ENCODE measurements at places on chromosomes 5 and 9.
A peak's percentile ranks its signal among the peaks of the same experiment; 100 is the strongest.

DNA sequence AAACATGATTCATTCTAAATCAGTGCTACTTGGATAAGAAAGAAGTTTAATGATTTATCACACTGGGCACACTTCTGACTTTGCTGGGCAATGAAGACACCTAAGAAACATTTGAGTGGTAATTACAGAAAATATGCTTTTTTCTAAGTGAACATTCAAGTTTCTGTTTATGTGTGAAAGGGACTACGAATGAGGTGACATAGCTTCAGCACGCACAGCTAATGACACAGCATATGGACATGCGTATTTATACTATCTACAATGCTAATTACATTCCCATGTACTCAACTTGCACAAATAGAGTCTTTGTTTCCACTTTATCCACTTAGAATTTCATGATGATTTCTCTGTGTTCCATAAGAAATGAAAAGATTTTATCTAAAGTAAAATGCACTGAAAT lies 40.6 kb downstream of the FREM1 start:
- no peak for DNase-seq

DNA sequence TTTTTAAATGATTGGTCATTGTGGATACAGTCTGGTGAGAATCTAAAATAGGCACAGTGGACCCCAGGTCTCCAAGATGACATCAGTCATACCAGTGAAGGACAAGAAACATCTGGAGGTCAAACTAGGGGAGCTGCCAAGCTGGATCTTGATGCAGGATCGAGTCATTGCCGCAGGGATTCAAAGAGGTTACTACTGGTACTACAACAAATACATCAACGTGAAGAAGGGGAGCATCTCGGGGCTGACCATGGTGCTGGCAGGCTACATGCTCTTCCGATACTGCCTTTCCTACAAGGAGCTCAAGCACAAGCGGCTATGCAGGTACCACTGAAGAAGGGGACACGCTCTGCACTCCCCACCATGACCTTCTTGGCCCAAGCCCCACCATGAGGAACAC lies 20.9 kb downstream of the FOXB2 start:
- no peak for DNase-seq

- DNase-seq = no peak
Observed at GRCh38 chr9:27377147-27377807, 80.3 kb upstream of the EQTN start.

DNA sequence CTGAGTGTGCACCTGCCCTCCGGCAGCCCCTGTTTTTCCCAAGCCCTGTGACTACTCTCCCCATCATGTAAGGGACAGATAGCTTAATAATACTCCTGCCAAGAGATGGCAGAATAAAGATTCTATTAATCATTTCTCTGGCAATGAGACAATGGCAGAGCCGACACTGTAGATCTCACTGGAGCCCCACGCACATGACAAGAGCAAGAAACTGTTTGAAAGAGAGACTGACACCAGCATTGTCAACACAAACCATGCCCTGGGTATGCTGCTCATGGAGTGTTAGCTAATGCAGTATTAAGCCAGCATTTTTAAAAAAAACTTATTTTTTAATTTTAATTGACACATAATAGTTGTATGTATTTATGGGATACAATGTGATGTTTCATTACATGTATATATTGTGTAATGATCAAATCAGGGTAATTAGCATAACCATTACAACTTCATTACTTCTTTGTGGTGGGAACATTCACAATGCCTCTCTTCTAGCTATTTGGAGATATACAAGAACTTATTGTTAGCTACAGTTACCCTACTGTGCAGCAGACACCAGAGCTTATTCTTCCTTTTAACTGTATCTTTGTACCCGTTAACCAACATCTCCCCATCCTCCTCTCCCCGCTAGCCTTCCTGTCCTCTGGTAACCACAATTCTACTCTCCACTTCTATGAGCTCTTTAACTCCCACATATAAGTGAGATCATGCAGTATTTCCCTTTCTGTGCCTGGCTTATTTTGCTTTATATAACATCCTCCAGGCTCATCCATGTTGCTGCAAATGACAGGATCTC lies 31.5 kb upstream of the SEMA4D start:
- no peak for DNase-seq

- no peak for DNase-seq
Observed at GRCh38 chr9:109497226-109498153, 617 bp downstream of the PTPN3 start.

GRCh38 chr5:38200872-38201557 lies 57.3 kb upstream of the EGFLAM start:
- no peak for DNase-seq

GRCh38 chr5:13316176-13316575 lies 628.3 kb downstream of the DNAH5 start:
- DNase-seq = no peak

GRCh38 chr5:14946815-14947620 lies 75.4 kb upstream of the ANKH start:
- DNase-seq = no peak

GRCh38 chr5:66969963-66970362 lies 226.6 kb downstream of the CD180 start:
- no peak for DNase-seq

- DNase-seq = no peak
Observed at GRCh38 chr5:52950686-52951085, 38.5 kb upstream of the ITGA2 start.

- DNase-seq = no peak
Observed at GRCh38 chr5:94903726-94904125, 285.3 kb downstream of the SLF1 start.

DNA sequence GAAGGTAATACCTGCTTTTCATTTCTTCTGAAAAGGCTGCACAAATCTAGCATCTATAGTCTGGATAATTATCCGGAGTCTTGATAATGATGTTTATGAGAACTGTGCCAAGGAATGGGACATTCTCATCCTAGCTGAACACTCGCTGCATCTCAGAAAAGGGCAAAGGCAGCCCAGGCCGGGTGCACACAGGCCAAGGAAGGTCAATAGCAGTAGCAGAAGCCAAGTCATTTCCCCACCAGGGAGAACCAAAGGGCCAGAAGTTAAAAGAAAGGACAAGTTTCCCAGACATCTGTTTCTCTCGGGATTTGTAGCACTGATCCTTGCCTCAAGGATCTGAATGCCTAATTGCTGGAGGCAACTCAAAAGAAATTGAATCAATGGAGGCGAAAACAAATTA lies 66.1 kb upstream of the ANKRD55 start:
- DNase-seq = no peak

GRCh38 chr9:125757834-125758233 lies 10.7 kb downstream of the PBX3 start:
- no peak for DNase-seq

DNA sequence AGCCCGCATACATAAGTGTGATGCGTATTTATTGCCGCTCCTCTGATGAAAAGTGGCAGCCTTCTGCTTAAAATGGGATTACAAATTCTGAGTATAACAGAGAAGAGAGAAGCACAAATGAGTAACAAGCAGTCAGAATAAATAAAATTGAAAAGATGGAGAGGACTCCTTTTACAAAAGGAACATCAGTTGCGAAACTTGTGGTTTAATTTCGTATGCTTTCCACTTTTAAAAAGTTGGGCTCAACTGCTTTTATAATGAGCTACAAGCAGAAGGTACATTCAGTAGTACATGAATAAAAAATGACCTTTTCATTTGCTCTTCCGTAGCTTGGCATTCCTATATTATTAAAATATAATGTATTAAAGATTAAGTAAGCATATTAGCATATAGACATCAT lies 320.0 kb downstream of the FBXL17 start:
- DNase-seq = no peak

DNA sequence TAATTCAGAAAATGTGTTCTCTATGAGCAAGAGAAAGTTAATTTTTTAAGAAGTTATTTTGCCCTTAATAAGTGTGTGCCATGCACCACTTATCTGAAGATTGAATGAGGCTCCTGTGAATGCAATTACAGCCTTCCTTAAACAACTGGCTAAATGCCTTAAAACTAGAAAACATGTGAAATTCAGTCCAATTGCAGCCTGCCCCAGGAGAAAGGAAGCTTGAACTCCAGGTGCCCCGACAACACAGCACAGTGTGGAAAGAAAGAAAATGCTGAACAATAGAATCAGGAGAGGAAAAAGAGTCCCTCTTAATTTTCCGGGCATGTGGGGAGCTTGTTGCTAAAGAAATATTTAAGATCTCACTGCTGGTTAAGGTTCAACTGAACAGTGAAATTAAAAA lies 8.8 kb downstream of the LHFPL2 start:
- no peak for DNase-seq

- no peak for DNase-seq
Observed at GRCh38 chr5:161380486-161380885, 166.0 kb downstream of the GABRB2 start.

DNA sequence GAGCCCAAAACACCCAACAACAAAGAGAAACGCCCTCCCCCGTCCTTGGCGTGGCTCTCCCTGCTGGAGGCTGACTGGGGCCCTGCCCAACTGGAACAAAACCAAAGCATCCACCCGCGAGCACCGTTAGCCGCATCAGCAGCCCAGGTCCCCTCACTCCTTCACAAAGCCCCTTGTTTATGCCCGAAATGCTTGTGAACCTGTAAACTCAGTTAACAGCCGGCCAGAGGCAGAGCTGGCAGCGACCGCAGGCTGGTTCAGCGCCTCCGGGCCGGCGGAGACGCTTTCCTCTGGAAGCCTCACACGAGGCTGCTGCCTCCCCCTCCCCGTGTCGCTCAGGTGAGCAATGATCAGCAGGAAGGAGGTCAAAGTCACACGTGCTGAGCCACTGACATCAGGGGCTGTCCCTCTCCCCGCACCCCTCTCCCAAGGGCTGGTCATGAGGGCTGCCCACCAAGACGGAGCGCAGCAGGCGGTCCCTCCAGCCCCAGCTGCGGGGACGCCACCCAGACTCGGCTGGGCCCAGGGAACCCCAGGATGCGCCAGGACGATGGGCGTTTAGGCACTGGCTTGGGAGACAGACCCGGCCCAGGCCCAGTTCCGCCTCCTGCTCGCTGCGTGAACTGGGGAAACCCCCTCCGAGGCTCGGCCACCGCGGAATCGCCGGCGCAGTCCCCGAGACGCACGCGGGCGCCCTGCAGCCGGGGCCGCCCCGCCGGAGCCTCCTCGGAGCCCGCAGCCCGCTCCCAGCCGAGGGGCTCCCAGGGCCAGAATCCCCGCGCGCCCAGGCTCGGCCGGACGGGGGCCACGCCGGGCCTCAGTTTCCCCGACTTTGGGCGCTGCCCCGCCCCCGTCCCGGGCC lies 563 bp downstream of the SNAPC4 start:
- DNase-seq = no peak

- no peak for DNase-seq
Observed at GRCh38 chr9:109026306-109026705, 13.0 kb upstream of the CTNNAL1 start.

DNA sequence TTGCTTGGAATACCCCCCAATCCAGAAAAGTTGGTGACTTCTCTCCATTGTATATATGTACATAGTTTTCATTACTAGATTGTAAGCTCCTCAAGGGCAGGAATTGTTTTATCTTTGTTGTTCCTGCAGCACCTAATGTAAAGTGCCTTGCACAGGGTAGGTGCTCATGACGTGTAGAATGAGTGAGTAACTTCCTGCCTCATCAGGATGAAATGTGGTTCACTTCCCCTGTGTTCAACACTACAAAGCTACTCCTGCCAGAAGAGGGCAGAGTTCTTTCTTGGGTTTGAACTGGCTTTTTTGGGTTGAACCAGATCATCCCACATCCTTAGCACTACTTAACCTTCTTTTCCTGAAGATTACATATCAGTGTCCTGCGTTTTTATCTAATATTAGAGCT lies 23.9 kb downstream of the GTF3C4 start:
- peak; percentile 3 for DNase-seq

GRCh38 chr9:130880599-130881220 lies 15.9 kb downstream of the QRFP start:
- DNase-seq = no peak

DNA sequence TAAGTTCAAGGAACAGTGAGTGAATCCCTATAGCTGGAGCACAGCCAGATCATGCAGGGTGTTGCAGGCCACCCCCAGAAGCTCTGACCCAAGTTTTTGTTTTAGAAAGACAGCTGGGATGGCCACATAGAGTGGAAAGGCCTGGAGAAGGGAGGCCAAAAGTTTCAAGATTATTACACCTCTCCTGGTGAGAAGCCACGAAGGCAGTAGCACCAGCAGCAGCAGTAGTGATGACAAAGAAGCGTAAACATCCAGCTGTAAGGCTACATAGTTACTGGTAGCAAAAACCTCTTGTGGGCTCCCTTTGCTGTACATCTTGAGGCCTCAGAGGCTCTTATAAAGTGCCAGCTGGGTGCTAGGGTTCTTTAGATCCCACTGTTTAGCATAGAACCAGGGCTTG lies 11.8 kb downstream of the ADAMTSL1 start:
- no peak for DNase-seq

DNA sequence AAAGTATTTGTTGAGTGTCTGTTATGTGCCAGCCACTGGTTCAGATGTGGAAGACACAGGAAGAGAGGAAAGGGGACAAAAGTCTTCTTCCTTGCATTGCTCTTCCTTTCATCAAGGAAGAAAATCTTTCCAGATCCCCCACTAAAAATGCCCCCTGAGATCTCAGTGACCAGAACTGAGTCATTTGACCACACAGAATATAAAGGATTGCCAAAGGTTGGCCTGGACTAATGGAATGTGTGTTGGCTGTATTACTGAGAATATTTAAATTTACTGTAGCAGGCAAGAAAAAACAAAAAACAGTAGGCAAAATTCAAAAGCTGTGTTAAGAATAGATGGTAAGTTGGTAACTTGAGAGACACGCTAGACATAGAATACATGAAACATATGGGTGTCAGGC lies 10.0 kb upstream of the SEPTIN8 start:
- no peak for DNase-seq

- no peak for DNase-seq
Observed at GRCh38 chr9:34987160-34987901, 2.2 kb upstream of the DNAJB5 start.

GRCh38 chr9:135413086-135413375 lies 66.6 kb upstream of the PPP1R26 start:
- DNase-seq = no peak

- DNase-seq = no peak
Observed at GRCh38 chr9:75169623-75170022, 81.3 kb downstream of the OSTF1 start.

DNA sequence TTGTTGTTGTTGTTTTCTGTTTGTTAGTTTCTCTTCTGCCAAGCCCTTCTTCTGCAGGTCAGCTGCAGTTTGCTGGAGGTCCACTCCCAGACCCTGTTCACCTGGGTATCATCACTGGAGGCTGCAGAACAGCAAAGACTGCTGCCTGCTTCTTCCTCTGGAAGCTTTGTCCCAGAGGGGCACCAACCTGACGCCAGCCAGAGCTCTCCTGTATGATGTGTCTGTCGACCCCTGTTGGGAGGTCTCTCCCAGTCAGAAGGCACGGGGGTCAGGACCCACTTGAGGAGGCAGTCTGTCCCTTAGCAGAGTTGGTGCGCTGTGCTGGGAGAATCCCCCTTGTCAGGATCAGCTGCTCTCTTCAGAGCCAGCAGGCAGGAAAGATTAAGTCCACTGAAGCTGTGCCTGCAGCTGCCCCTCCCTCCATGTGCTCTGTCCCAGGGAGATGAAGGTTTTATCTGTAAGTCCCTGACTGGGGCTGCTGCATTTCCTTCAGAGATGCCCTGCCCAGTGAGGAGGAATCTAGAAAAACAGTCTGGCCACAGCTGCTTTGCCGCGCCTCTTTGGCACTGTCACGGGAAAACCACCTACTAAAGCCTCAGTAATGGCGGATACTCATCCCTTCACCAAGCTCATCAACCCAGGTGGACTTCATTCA lies 299.2 kb downstream of the EDIL3 start:
- DNase-seq = no peak
